ENCODE measurements at places on chromosomes 5 and 9. TPM values are rescaled to one million over a fixed set of nuclear protein-coding genes. Genes with fewer than 3 reads are reported as not detected.

DNA sequence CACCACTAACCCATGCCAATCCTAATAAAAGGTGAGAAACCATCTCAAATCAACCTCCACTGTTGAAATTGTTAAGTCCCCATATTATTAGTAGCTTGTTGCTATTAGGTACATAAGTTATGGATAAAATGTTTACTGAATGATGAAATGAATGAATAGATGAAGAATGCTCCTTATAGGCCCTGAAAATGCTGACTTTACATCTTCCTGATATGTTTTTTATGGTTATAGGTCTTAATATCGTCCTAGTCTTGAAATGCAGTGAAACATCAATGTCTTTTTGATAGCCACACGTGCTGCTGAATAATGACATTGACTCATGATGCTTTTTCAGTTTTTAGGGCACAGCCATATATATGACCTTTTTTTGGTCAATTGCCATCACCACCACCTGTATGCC is 277.7 kb downstream of the SAXO1 start:
- DNase-seq, result no peak
- no peaks in the 10 kb centered on the region for H3K4me1 ChIP-seq
- peaks cover 31% of the 10 kb centered on the region for H3K36me3 ChIP-seq
- no peak overlapping the region for H3K4me3 ChIP-seq
- no peaks in the 10 kb centered on the region for H3K27me3 ChIP-seq
- no peak overlapping the region for H3K27ac ChIP-seq

- no peak overlapping the region for H3K4me3 ChIP-seq
- no peaks in the 10 kb centered on the region for H3K36me3 ChIP-seq
- no peak overlapping the region for H3K27ac ChIP-seq
- no peaks in the 10 kb centered on the region for H3K27me3 ChIP-seq
Measured at GRCh38 chr5:137236252-137236651, 262.9 kb downstream of the SPOCK1 start.

- H3K27ac ChIP-seq, result no peak overlapping the region
- no peaks in the 10 kb centered on the region for H3K4me1 ChIP-seq
- 0 out of 2 replicates have a peak, but pooled peaks cover 2% of the 10 kb centered on the region for H3K27me3 ChIP-seq
- H3K36me3 ChIP-seq, result no peaks in the 10 kb centered on the region
- no peak overlapping the region for H3K4me3 ChIP-seq
Measured at GRCh38 chr9:90124961-90125360, 517.7 kb downstream of the DIRAS2 start.

DNA sequence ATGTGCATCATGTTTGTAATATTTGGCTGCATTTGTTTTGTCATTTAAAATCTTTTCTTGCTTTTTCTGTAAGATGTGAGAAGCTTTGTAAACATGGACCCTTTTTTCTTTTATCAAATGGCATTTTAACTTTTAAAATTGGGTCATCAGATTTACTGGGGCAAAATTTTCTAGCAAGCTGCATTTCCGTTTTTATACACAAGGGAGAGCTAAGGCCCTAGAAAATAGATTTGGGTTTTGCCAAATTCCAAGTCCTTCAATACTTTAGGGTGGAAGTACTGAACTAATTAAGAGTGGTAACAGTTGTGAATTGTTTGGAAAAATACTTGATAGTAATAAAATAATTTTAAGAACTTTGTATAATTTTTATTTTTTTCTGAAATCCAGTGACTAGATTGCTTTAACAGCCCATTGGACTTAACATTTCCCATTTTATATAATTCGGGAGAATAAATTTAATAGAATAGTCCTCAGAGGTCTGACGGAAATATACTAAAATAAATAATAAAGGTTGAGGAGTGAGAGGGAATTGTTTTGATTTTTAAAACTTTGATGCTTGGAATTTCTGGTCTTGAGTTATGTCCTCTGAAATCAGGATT is 117.4 kb downstream of the SMARCA2 start:
- no peaks in the 10 kb centered on the region for H3K27me3 ChIP-seq
- H3K27ac ChIP-seq, result peak overlapping the region; percentile 4
- DNase-seq, result peak; percentile 50

- H3K27ac ChIP-seq, result no peak overlapping the region
- no peak overlapping the region for H3K4me3 ChIP-seq
- no peaks in the 10 kb centered on the region for H3K36me3 ChIP-seq
- no peaks in the 10 kb centered on the region for H3K27me3 ChIP-seq
Measured at GRCh38 chr5:60219921-60220320, 326.4 kb upstream of the PDE4D start.

The PCDHGB6 gene
- total RNA-seq, result 1.1 TPM

All from HFFc6 (cell line).